ENCODE measurements at places on chromosomes 11 and 22.

DNA sequence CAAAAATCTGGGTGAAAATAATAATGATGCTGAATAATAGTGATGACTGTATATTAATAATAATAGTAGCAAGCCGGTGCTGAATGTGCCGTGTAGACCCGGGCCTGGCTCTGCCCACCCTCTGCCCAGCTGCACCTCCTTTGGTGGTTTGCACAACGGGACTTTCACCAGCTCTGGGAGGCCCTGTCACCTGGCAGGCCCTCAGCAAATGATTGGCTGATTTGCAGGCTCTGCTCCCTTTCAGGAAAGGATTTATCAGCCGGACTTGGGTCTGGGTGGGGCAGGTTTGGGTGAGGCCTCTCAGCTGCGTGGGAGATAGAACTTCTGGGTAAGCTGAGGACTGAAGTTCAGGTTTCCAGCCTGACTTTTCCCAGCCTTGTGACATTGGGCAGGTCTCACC lies 21.4 kb downstream of the KIAA1671 start:
- DNase-seq, result no peak

DNA sequence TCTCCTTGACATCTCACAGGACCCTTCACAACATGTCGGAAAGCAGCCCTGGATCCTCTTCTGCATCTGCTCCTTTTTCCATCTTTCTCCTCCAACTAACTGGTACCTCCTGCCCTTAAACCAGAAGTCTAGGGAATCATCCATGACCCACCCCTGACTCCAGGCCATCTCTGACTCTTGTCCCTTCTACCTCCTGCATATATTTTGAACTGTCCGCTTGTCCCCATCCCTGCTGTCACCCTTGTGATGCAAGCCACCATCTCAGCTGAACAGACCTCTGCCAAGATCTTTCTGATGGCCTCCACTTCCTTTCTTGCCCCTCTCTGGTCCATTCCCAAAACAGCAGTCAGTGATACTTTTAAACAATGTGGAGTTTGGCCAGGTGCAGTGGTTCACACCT lies 7.0 kb downstream of the RIBC2 start:
- DNase-seq, result no peak

GRCh38 chr11:62856333-62856895 lies 17.0 kb upstream of the WDR74 start:
- DNase-seq, result no peak

DNA sequence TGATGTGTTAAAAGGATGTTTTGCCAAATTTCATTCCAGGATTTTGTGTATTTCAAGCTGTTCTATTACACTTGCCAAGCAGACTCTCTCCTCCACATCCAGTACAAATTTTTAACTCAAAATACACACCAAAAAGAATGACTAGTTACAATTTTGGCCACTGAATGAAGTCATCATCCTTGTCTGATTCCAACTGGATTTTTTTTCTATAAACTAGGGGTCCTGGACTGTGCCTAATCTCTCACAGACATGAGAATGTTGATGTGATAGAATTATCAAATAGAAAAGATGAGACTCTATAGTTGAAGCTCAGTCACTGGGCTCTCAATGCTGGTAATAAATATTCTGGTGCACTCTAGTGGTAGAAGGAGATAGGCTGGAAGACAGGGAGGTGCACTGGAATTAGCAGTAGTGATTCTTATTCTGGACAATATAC lies 85.8 kb downstream of the FANCF start:
- DNase-seq, result no peak
